ENCODE measurements at places on chromosomes 11 and 22.

DNA sequence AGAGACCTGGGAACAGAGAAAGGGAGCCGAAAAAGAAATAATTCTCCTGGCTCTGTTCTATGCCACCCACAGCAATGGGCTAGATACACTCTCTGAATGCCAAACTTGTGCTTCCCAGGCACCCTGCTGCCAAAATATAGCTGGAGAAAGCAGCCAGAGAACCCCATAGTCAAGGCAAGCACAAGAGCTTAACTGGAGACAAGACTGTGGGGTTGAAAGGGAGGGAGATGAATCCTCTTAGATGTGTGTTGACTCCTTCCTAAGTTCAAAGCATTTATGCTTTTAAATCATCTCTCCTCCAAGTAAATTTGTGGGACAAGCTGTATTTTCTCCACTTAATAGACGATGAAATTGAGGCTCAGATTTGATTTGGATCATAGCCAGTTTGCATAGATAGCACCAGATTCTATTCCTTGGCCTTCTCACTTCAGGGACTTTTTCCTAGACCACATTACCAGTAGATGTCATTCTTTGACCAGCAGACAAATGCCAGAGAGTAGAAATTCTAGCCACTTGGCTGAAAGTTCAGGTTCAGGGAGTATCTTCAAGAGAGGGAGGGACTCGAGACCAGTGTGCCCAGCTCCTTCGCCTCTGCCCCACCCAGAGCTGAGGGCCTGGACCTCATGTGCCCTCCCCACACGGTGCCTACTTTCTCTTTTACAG is 16.5 kb upstream of the ETS1 start:
- no peak for DNase-seq

DNA sequence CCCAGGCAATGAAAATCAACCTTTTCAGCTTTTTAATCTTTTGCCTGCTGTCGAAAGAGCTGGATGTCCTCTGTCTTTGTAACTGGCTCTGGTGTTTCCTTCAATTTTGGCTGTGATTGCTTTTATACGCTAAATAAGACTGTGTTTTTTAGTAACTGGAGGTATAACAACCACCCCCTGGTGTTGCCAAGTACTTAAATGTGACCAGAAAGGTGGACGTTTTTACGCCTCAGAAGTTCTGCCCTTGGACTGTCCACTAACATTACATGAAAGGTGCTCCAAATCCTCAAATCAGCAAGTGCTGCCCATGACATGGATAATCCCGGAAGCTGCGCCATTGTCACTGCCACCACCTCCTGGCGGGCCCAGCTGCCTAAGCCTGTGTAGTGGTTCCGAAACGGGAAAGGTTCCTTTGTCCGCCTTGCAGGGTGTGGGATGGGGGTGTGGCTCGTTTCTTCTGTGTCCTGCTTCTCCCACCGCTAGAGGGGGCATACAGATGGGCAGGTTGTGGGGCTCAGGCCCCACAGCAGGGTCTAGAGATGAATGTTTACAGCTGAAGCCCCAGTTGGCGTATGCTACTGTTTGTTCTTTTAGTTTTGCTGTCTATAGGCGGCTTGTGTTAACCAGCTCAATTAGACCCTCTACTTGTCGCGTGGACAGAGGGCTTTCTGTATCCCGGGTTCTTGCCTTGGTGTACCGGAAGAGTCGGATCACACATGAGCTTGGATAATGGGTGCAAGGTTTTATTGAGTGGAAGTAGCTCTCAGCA is 82.2 kb upstream of the SEPTIN5 start:
- DNase-seq: no peak

DNA sequence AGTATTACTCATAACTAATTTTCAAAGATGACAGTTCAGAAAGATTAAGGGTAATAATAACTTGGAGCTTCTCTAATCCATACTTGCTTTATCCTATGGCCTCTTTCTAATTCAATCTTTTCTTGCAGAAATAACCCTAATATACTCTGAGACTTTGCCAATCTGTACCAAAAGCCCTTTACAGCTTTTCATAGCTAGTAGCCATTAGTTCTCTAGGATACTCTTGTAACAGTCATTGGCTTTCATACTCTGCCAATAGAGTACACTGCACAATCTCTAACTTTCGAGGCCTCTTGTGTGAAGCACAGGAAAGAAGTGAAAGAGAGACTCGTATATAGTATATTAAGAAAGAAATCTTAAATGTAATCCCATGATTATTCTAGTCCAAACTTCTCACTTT is 38.1 kb downstream of the SLC36A4 start:
- no peak for DNase-seq

DNA sequence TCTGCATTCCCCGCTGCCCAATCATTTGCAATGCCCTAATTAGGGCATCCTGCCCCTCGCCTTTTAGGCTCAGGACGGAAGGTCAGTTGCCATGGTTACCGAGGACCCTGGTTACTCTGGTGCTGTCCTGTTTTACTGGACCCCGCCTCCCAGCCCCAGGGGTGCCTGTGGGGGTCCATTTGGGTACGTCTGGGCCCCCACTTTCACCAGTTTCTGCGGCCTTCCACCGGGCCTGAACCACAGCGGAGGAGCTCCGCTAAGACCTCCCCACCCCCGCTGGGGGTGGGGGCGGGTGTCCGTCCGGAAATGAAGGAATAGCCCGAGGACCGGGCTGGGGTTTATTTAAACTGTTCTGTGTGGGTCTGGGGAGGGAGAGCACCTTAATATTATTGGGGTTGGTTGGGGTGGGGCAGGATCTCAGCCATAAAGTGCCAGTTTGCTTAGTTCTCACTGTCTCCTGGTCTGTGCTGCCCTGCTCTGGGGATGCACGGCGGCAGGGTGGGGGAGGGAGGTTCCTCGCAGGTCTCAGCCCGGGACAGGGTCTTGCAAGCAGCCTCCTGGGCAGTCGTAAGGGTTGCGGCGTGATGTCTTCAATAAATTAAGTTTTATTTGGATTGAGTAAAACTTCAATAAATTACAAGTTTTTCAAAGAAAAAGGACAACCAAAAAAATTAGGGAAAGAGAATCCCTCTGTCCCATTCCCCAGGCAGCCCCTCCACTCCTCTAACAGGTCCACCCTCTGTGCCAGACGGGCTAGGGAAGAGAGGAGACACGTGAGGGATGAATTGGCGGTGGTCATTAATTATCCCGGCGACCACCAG is 5.3 kb downstream of the PHOX2A start:
- no peak for DNase-seq

GRCh38 chr11:118643142-118643994 is 36.0 kb downstream of the PHLDB1 start:
- DNase-seq: no peak

All from CD4-positive, alpha-beta T cell treated with Interleukin-6 at 100 ng/mL for 8 hours (primary cell).